Activated gamma-delta T cell treated with Interleukin-2 at 50 U/mL for 16 hours (primary cell): ENCODE measurements at places on chromosomes 12 and 14.

DNA sequence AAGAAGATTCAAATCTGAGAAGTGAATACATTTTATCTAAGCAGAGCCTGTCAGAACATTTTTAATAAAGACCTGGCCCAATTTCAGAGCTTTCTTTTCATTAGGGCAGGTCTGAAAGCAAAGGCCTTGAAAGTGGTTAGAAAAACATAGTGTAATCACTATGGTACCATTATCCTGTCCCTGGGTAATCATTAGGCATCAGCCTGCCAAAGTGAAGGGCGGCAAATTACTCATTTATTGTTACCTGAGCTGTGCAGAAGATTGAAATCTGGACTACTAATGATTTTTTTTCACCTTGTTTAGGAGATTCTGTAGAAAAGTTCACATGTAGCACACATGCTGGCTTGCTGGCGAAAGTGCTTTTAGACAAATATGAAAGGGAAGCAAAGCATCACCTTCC, 92.6 kb upstream of the PRKD1 start:
- DNase-seq, result no peak

- no peak for DNase-seq
Observed at GRCh38 chr12:53472056-53472582, 20.2 kb downstream of the PCBP2 start.

GRCh38 chr14:70677341-70677740, 35.6 kb downstream of the TTC9 start:
- no peak for DNase-seq

GRCh38 chr12:65122703-65123102, 1.6 kb upstream of the WIF1 start:
- DNase-seq, result no peak

GRCh38 chr14:75523771-75524171, 1.5 kb downstream of the BATF start:
- DNase-seq, result no peak

DNA sequence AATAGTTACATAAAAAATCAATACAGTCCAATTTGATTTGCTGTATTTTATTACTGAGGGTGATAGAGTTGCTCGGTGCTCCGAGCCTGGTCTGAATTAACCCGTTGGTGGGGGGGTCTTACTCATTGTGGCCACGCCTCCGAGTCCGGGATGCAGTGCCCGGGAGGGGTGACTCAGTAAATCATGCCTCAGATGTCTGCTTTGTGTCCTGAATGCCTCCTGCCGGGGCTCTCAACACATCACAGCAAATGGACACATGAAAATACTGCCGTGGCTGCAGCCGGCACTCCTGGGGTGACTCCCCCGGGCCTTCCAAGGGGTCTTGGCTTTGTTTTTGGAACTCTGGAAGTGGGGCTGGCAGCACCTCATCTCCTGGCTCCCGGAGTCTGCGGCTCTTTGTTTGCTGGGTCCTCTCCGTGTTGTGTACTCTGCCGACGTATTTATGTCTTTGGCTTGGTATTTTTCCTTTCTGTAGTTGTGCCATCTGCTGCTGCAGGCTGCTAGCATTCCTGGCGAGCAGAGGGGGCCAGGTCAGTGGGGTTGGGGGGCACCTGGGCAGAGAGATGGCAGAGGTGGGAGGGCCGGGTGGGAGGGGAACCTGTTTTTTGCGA, 129.0 kb downstream of the AACS start:
- no peak for DNase-seq

- DNase-seq, result no peak
Observed at GRCh38 chr14:61567838-61568571, 127.3 kb upstream of the HIF1A start.

DNA sequence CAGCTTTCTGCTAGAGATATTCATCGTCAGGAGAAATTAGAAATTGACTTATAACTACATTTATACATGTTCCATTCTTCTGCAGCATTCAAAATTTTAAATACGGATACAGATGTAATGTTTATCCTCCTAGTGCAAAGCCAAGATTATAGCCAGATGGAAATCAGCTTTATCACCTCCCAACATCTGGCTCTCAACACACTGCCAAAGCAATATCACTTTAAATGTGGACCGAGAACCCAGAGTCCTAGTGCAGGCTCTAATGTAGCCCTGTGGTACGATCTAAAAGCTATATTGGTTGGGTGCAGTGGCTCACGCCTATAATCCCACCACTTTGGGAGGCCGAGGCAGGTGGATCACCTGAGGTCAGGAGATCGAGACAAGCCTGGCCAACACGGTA, 6.5 kb downstream of the MLH3 start:
- no peak for DNase-seq

- DNase-seq, result no peak
Observed at GRCh38 chr12:16166563-16167470, 110.7 kb downstream of the SLC15A5 start.

GRCh38 chr12:15201456-15201855, 19.8 kb downstream of the RERG start:
- DNase-seq, result no peak

GRCh38 chr14:64190974-64191502, 103.1 kb downstream of the ESR2 start:
- no peak for DNase-seq

GRCh38 chr12:92784797-92785562, 82.2 kb downstream of the PLEKHG7 start:
- peak; percentile 19 for DNase-seq

- no peak for DNase-seq
Observed at GRCh38 chr12:109670731-109671130, 42.9 kb upstream of the FAM222A start.

DNA sequence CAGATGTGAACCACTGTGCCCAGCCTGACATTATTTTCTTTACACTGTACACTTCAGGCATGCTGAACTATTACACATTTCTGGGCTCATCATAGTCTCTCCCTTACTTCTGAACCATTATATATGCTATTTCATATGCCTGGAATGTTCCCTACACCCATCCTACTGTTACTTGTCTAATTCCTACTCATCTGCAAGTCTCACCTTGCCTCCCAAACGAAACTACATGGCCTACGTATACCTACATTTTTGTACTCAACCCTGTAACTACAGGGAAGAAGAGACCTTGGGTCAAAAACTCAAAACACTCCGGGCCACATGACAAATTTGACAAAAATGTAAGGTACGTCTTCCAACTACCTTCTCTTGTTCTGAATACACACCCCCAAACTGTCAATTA, 9.5 kb upstream of the EEA1 start:
- DNase-seq, result no peak

GRCh38 chr12:56628671-56629458, 1.3 kb downstream of the BAZ2A start:
- peak; percentile 69 for DNase-seq

GRCh38 chr12:75727577-75727976, 216.2 kb upstream of the KRR1 start:
- DNase-seq, result no peak
